ENCODE measurements at places on chromosomes 6 and 20.

GRCh38 chr20:2086980-2087377 is 14.6 kb upstream of the STK35 start:
- DNase-seq: no peak

GRCh38 chr20:10259166-10259565 is 40.5 kb downstream of the SNAP25 start:
- no peak for DNase-seq

- DNase-seq: no peak
These were observed 819 bp upstream of the MTRF1L start for GRCh38 chr6:153003366-153003690.

DNA sequence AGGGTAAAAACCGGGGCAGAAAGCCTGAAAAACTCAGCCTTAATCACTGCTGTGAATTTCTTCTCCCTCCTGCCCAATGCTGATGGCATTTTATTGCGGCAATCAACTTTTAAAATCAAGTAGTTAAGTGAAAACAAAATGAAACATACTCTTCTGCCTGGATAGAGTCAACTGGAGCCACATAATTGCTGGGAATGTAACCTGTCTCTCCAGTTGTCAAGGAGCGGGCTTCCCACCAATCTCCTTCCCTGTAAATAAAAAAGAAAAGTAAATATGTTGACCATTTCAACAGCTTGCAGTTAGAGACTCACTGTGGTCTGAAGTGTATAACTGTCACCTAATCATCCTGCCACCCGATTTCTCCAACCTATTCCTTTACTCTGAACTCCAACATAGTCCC is 102.1 kb upstream of the TRAF3IP2 start:
- DNase-seq: no peak

DNA sequence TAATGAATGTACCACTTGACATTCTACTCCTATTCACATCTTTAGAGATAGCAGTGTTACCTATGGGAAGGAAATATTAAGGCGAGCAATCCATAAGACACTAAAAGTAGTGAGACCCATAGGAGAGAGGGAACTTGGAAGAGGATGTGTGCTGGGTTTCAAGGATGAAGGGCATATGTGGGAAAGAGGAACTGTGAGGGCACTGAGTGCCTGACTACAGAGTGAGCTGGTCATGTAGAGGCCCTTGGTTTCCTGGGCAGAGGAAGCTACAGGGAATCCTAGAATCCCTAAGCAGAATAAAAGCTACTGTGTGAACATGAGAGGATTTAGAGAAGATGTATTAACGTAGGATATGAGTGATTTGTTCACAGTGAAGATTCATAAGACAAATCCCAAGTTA is 262.8 kb downstream of the FARS2 start:
- DNase-seq: no peak

DNA sequence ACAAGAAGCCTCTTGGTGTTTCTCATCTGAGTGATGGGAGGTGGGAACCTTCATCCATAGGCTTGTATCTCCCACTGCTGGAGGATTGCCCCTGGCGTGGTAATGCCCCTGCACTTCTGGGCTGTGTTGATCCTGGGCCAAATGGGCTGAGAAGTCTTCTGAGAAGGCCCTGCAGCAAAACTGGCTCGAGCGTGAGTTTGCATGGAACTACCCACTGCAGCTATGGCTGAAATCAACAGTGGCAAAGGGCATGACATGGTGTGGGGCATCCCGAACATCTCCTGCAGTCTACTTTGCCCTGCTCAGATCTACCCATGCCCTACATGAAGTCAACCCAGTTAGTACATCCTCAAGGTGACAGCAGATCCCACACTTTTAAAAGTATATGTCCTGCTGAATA is 130.6 kb downstream of the NRN1 start:
- DNase-seq: no peak

DNA sequence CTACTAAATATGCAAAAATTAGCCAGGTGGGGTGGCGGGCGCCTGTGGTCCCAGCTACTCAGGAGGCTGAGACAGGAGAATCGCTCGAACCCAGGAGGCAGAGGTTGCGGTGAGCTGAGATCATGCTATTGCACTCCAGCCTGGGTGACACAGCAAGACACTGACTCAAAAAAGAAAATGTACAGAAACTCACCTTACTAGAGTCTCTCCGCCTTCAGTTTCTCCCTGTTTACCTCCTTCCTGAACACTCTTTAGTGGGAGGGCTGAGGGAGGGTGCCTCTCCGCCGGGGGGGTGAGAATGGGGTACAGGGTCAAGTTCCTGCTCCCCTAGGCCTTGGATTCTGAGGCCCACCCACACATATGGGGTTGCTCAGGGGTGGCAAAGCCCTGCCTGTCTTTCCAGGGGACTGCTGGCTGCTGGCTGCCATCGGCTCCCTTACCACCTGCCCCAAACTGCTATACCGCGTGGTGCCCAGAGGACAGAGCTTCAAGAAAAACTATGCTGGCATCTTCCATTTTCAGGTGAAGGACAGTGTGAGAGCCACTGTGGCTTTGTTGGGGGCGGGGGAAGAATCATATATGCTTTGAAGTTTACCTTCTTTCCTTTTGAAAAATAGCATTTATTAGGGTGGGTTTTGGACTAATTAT is 13.4 kb downstream of the CAPN11 start:
- DNase-seq: no peak

DNA sequence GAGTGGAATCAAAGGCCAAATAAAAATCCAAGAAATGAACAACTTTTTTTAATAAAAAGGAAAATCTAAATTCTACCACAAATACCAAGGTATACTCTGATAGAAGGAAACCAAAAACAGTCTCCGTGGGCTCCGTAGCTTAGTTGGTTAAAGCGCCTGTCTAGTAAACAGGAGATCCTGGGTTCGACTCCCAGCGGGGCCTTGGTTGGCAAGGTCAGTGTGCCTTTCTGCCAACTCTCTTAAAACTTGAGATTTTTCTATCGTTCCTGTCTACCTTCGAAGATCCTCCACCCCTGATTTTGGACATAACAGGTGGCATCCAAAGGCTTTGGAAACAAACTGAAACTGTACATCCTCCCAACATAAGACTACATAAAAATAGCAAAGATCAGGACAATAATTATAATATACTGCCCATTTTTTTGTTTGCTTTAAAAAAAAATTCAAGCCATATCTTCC is 197.9 kb downstream of the TRIM27 start:
- DNase-seq: no peak

DNA sequence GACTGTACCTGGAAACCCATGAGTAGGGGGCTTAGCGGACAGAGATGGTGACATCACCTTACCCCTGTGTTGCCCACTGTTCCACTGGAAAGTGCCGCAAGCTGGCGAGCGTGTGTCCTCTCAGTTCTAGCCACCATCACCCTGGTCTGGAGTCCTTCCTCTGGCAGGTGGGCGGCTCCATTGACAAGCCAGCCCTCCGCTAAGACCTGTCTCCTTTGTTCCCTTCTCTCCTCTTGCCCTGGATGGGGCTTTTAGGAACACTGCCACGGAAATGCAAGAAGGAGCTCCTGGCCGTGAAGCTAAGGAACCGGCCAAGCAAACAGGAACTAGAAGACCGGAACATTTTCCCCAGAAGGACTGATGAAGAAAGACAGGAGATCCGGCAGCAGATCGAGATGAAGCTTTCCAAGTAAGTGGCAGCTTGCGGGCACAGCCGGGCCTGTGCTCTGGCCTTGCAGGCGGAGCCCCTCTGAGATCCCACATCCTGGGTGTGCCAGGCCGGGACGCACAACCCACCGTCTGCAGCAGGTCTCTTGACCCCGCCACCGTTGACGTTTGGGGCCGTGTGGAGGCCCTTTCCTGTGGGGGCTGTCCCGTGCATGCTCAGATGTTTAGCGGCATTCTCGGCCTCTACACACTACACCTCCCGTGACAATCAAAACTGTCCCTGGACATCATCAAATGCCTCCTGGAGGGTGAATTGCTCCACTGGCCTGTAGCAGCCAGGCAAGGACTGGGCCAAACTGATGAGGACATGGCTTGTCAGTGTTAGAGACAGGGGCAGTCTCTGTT is 127.5 kb downstream of the SYCP2 start:
- DNase-seq: no peak

DNA sequence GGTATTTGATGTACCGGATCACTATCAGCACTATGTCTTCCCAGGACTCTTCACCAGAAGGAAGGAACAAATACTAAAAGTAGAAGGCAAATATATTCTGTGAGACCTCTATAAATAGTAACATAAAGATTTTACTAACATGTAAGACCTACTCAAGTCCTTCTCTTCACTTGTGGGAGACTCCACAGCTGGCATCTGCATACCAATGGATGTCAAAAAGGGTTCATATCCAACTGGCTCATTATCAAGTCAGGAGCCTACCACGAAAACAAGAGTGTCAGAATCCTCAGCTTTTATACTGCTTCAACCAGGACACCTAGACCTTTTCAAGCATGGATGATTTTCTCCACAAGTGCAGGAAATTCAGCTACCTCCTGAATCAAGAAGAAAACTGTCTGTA is 20.0 kb upstream of the MARCKS start:
- DNase-seq: no peak

DNA sequence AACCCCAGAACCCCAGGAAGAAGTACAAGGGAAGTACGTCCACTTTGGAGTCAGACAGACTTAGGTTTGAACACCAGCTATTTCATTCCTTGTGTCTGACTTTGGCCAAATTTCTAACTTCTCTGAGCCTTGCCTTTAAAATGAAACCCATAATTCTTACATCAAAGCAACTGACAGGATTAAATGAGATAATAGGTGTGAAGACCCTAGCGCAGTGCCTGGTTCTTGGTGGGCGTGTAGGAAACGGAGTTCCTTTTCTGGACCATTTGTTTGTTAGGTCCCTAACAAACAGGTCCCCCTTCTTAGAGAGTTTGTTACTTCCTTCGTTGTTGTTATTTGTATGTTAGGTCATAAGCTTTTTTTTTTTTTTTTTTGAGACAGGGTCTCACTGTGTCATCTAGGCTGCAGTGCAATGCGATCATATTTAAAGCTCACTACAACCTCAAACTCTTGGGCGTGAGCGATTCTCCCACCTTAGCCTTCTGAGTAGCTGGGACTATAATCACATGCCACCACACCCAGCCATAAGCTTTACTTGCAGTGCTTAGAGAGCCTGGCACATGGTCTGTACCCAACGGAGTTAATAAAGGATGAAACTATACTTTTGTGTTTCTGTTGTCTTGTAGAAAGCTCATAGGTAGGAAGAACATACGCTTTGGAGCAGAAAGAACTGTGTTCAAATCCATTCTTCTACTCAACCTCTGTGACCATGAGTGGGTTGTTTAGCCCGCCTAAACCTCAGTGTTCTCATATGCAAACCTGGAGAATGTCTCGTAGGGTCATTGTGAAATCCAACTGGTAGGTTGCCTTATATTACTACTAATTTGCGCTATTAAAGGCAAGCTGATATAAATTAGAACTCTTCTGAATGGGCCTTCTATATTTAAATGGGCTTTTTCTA is 21.8 kb upstream of the MROH8 start:
- no peak for DNase-seq

- DNase-seq: no peak
These were observed 79.8 kb upstream of the SGK1 start for GRCh38 chr6:134397676-134398075.

- no peak for DNase-seq
These were observed 70.5 kb upstream of the ZNF217 start for GRCh38 chr20:53664121-53664520.

DNA sequence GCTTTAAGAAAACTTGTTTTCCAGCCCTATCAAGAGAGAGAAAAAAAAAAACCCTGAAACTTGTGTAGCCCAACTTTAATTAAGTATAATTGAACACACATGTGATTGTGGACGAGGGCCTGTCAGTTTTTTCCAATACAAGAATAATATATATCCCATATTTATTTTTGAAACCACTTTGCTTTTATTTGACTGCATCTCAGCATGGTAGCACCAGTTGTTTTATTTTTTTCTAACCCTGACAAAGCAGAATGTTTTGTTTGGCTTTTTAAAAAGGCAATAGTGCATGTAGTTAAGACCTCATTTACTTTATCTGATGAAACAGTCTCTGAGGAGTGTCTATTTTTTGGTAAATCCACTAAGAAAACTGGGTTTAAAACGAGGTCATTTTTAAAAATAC is 257.7 kb downstream of the CDKAL1 start:
- DNase-seq: no peak

DNA sequence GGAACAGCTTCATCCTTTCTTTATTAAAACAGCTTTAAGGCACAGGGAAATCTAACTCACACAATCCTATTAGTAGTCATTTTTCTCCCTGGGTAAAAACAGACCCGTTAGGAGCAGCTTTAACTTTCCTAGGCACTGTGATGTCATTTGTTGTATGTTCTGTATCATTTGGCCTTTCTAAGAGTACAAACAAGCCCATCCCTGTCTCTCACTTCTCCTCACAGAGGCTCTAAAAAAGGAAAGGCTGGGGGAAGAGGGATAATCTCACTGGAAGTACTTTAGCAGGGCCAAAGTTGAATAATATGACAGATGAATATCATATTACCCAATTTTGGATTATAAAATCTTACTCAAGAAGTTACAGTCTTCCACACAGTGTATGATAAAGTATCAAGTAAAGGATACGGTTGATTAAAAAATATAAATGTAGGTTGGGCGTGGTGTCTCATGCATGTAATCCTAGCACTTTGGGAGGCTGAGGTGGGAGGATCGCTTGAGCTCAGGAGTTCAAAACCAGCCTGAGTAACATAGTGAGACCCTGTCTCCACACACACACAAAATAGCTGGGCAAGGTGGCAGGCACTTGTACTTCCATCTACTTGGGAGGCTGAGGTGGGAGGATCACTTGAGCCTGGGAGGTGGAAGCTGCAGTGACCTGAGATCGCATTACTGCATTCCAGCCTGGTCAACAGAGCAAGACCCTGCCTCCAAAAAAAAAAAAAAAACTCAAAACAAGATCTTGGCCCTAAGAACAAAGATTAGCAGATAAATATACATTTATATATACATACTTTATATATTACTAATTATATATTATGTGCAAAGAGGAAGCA is 7.9 kb downstream of the NUDT3 start:
- no peak for DNase-seq

DNA sequence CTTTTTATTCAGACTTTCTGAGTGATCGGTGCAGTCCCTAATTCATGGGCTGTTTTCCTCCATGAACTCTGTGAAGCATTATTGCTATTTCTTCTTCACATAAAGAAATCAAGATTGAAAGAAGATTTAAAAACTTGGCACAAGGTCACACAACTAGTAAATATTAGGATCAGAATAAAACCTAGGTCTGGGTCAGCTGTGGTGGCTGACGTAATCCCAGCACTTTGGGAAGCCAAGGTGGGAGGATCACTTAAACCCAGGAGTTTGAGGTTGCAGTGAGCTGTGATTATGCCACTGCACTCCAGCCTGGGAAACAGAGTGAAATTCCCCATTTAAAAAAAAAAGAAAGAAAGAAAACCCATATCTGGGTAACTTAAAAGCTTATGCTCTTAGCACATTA is 1.4 kb downstream of the ZSCAN9 start:
- no peak for DNase-seq
